Activated T-cell treated with anti-CD3 and anti-CD28 coated beads, Interleukin-2, amount 50 U/mL, for 24 hours (primary cell): ENCODE measurements at places on chromosomes 12 and 14.

- DNase-seq: no peak
These were observed 4.1 kb upstream of the PRPF40B start for GRCh38 chr12:49619286-49619685.

DNA sequence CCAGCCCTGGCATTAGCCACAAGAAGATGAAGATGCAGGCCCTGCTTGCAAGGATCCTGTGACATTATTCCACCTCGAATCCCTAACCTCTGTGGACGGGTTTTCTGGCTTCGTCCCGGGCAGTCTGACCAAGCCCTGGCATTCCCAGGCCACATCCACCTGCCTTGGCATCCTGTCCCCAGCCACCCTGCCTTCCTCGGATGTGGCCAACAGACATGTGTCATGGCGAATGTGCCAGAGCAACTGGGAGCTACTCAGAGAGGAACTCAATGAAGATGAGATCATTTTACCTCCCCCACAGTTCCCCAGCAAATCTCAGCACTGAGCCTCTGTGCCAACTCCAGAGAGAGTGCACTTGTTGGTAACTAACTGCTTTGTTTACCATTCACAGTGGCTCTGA lies 33.5 kb upstream of the KCNA5 start:
- no peak for DNase-seq

DNA sequence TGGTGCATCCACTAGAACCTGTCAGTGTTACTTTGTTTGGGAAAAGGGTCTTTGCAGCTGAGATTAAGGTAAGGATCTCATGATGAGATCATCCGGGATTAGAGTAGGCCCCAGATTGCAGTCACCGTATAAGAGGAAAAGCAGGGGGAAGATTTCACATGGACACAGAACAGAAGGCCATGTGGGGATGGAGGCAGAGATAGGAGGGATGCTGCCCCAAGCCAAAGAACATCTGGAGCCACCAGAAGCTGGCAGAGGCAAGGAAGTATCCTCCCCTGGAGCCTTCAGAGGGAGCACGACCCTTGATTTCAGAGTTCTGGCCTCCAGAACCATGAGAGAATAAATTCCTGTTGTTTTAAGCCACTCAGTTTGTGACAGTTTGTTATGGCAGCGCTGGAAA lies 39.6 kb downstream of the CMKLR1 start:
- DNase-seq: no peak

GRCh38 chr12:108559007-108559655 lies 1.8 kb downstream of the SART3 start:
- no peak for DNase-seq

DNA sequence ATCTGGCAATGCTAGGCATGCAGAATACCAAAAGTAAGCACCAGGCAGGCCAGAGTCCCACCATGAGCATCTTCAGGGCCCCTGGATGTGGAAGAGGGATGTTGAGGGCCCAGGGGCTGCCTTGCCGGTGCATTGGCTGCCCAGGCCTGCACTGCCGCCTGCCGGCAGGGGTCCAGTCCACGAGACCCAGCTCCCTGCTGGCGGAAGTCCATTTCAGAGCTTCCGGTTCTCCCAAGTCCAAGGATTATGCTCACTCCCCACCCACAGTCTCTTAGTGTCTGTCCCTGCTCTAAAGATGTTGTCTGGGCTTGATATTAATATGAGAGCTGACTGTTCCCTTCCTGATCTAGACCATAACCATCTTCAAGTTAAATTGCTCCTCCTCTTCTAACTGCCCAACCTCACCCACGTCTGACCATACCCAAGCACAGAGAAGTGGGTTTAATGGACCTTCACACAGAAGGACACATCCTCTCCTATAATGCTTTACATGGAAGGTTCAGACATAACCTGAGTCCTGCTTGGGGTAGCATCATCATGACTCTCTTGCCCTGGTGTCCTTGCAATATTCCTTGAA lies 117.4 kb downstream of the DAD1 start:
- DNase-seq: no peak

DNA sequence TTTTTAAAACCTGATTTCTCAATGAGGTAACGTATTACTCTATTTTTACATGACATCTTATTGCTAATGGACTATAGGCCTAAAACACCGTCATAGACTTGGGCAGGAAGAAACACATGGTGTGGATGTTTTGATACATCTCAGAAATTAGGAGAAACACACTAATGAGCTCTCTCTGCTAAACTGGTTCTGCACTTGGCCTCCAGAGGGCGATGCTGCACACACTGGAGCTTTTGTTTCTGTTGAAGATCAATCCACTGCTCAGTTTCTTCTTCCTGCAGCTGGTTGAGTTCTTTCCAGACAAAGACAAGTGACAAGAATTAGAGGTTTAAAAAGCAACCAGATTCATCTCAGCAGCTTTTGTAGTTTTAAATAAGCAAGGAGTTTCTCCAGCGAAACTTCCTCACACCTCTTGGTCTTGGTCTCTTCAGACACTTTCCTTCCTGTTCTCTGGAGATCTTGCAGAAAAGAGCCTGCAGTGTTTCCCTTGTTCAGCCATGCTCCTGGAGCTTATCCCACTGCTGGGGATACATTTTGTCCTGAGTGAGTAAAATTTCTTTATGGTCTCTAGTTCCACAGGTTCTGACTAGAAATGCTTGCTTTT lies 178.5 kb upstream of the OR4E1 start:
- peak; percentile 75 for DNase-seq

DNA sequence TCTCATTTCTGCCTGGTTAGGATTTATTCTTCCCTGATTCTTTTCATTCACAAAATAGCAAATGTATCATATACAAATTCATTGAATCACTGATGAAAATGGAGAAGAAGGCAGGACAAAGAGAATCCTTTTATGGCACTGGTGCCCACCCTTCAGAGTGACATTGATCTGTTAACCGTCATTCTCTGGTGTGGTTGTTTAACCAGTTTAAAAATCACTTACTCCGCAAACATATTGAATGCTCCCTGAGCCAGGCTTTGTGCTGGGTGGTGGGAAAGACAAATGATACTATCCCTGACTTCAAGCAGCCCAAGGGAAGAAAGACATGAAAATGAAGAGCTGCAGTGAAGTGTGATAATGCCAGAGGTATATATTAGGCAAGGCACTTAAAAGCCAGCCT lies 187.5 kb upstream of the SLC38A2 start:
- no peak for DNase-seq

- DNase-seq: no peak
These were observed 1.2 kb downstream of the TTC7B start for GRCh38 chr14:90814806-90815571.

DNA sequence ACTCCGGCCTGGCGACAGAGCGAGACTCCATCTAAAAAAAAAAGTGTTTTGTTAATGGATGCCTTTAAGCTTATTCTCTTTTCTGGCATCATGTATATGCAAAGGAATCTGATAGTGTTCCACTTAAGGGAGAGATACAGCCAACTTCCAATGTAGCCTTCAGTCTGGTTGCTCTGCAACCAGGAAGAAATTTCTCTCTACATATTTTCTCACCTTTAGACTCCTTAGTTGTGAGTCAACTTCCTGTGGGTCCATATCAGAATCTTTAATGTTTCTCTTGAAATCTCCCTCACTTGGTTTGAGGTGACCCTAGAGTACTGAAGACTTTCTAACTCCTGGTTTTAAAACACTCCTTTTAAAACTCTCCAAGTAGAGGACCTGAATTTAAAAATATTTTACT lies 340.4 kb downstream of the SLC6A15 start:
- DNase-seq: no peak

DNA sequence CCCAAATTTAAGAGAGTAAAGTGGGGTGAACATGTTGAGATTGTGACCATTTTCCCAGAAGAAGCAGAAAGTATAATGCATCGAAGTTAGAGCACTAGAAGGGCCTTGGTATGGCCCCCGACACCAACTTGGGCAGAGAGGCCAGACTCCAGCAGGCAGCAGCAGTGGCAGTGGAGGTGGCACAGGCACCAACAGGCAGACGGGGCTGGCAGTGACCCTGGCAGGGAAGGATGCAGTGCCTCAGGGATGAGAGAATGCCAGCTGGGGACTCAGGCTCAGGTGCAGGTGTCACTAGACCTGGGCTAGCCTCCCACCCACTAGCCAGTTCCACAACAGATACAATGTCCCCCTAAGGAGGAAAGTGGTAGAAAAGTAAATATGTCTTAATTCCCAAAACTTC lies 27.7 kb upstream of the AMIGO2 start:
- DNase-seq: no peak

GRCh38 chr12:642633-643474 lies 20.4 kb downstream of the NINJ2 start:
- peak; percentile 83 for DNase-seq

DNA sequence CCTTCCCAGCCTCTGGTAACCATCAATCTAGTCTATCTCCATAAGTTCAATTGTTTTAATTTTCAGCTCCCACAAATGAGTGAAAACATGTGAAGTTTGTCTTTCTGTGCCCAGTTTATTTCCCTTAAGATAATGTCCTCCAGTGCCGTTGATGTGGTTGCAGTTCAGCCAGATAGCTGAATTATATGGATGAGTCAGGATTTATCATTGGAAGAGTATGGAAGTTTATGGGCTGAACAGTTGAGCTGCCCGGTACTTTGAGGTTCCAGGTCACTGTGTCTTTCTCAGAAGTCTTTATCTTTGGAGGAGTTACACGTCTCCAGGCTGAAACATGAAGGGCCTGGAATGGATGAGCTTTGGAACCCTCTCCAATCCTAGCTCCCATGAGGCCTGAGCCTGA lies 120.1 kb downstream of the ASCL4 start:
- DNase-seq: no peak
